Epithelial cell of proximal tubule (primary cell): ENCODE measurements at places on chromosomes 1 and 21.
A peak's percentile ranks its signal among the peaks of the same experiment; 100 is the strongest.

DNA sequence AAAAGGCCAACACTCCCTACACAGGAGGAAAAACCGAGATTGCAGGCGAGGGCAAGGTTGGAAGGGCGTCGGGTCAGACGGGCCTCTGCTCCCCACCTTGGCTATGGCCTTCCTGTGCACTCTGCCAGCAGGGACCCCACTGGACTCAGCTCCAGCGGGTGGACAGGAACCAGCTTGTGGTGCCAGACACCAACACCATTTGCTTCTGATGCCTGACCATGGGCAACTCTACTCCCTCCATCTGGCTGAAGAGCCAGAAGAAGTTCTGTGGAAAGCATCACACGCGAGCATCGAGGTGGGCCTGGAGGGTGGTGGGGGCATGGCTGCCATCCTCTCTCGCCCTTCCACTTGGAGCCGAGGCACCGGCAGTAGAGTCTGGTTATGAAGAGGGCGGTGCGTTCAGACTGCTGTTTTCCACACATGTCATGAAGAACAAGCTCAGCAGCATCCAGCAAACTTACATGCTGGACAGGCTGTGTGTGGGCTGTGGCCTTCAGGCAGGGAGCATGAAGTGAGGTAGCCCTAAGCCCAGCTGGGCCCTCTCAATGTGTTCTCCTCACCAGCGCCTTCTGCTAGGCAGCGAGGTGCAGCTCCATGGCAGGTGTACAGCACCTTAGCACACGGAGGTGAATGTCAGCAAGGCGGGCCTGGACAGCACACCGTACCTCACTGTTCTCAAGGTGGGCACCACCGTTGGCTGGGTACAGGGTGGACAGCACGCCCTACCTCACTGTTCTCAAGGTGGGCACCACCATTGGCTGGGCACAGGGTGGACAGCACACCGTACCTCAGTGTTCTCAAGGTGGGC is 15.6 kb upstream of the ZNF669 start:
- no peak for DNase-seq

DNA sequence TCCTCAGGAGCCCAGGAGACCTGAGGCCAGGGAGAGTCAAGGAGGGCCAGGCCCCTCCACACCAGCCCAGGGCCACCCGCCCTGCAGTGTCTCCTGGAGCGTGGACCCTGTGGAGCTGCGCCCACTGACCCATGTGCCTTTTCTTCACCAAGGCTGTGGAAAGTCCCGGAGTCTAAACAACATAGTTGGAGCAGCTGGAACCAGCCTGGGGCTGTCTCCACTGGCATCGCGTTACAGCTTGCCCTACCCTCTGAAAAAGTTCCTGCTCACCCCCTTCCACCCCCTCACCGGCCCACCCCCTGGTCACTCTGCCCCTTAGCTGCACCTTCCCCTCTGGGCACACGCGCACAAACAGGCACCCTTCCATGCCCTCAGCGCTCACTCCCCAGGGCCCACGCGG is 18.3 kb downstream of the KCNC4 start:
- no peak for DNase-seq

DNA sequence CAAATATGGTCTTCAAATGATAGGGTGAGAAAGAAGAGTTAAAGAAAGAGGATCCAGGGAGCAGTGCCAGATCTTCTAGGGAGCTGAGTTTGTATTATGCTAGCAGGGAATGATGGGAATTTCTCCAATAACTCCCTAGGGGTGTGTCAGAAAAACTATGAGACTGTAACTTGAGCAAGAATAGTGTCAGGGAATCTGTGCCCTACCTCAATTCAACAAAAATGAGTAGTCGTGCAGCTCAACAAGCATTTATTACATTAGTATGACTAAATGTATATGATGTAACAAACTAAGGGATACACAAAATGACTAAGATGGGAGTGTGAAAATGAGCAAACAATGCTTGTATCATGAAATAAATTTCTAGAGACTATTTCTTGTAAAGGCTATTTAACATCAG is 24.2 kb downstream of the SPAG17 start:
- DNase-seq, result no peak

DNA sequence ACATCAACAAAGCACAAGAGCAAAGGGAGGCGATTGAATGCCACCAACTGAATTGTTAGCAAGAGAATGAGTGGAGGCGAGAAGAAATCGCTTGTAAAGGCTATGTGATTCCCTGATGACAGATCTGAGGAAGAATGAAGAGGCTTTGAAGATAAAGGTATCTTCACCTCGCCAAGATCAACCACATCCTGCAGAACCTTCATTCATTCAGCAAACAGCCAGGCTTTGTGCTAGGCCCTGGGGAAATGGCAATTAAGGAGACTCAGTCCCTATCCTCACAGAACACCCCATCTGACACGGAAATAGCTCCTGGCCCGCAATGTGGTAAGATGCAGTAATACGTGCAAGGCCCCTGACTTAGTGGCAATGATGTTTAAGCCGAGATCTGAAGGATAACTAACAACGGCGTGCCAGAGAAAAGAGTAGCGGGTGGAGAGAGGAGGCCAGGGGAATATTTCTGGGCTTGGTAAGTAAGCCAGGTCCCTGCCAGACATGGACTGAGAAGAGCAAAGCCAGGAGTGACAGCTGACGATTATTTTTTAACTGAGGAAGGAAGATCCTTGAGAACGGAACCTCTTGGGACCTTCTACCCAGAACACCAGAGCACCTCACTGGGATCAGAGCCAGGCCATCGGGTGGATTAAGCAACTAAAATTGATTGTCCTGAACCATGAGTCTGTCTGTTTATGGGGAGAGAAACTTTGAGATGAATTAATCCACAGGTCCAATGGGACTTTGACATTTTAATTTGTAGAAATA is 4.6 kb upstream of the VSIG8 start:
- DNase-seq, result no peak

DNA sequence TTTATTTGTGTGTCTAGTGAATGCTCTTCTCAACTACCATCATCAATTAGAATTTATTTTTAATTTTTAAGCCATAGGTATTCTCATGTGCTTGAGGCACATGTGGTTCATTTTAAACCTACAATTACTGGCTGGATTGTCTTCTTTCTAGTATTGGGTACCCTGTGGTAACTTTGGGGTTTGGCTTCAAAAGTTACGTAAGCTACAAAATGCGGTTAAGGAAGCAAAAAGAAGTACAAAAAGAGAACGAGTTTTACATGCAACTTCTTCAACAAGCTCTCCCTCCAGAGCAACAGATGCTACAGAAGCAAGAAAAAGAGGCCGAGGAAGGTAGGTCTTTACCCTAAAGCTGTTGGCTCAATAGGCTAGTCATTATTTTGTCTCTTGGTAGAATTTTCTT is 25.8 kb downstream of the MACO1 start:
- no peak for DNase-seq

- DNase-seq, result no peak
Measured at GRCh38 chr1:216749232-216749631, 26.0 kb upstream of the ESRRG start.

DNA sequence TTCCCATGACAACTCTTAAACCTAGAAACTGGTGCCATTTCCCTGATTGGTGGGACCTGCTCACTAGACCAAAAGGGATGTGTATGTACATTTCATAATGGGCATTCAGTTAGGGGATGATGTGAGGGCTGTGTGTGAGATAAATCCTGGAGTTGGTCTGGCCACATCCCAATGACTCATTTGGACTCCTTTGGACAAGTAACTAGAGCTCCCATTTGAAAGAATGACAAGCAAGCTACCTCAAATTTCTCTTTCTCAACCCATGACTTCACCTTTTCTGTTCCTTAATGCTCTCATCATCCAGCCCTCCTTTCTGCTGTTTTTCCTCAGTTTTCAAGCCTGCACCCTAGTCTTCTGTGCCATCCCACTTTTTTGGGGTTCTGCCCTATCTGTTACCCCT is 27.9 kb downstream of the EBNA1BP2 start:
- no peak for DNase-seq

GRCh38 chr1:45325851-45326506 is 716 bp upstream of the HPDL start:
- no peak for DNase-seq

GRCh38 chr1:197463142-197463541 is 195.1 kb downstream of the CRB1 start:
- DNase-seq, result no peak

DNA sequence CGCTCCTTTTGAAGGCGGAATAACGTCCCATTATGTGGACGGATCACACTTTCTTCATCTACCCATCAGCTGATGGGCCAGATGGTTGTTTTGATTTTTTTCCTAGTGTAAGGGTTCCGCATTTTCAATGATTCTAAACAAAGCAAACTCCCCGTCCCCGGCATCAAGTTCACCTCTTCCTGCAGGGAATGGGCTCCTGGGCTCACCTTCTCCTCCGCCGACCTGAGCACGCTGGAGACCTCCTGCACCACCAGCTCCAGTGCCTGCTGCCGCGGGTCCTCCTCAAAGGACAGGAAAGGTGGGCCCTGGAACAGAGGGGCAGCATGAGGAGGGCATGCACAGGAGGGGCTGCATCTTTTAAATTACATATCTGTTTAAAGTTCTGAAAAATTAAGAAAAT is 11.9 kb downstream of the C2CD2 start:
- no peak for DNase-seq

DNA sequence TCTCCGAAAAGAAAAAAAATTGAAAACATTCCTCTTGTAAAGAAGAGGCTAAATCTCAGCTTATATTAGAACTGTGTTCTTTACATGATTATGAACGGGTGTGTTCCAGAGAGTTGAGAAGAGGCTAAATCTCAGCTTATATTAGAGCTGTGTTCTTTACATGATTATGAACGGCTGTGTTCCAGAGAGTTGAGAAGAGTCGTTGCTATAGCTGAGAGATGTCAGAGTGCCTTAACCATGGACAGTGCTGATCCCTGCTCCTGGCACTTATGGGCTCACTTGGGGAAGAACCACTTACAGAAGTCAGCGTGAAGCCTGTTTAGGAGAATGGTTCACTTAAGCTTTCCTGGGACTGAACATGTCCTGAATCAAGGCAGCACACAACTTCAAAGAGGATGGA is 35.0 kb downstream of the SLC35F3 start:
- DNase-seq, result no peak

DNA sequence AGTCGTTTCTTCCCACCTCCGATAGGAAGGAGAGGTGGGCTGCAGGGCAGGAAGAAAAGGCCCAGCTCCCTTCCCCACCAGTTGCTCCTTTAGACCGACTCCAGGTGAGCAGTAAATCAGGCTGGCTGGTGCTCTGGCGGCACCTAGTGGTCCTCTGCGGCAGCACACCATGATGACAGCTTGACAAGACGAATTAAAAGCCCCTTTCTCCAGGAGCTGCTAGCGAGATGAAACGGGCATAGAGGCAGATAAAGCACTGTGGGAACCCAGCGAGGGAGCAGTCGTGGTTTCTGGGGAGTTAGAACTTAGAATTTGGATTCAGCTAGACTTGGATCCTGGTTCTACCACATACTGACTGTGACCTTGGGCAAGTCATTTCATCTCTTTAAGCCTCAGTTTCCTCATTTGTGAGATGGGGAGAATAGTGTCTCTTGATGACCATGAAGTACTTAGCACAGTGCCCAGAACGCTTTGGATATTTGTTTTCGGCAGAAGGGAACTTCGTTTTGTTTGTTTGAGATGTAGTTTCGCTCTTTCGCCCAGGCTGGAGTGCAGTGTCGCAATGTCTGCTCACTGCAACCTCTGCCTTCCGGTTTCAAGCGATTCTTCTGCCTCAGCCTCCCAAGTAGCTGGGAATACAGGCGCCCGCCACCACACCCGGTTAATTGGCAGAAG is 21.8 kb upstream of the COL9A2 start:
- DNase-seq, result peak; percentile 9

GRCh38 chr1:233327651-233328141 is at the start of gene MAP3K21:
Gene MAP3K21, plus strand, starts transcription at chr1:233327724. Its CDS starts 305 bp downstream, at chr1:233328029.
- DNase-seq, result no peak
